ENCODE measurements at places on chromosomes 7 and 10. TPM values are rescaled to one million over a fixed set of nuclear protein-coding genes. Genes with fewer than 3 reads are reported as not detected.

WNT2 gene
- 0.05 TPM for total RNA-seq

BAIAP2L1 gene
- 38.0 TPM for total RNA-seq

KCNMA1 gene
- total RNA-seq, result 65.1 TPM

VSTM2A gene
- not detected for total RNA-seq

IGFBP3 gene
- total RNA-seq, result 123 TPM

ADGRA1 gene
- 0.19 TPM for total RNA-seq

UPK3B gene
- total RNA-seq, result 19.9 TPM

FAM237B gene
- 0.10 TPM for total RNA-seq

ST8SIA6 gene
- total RNA-seq, result 0.03 TPM

MYL10 gene
- total RNA-seq, result not detected

WNT8B gene
- total RNA-seq, result not detected

SEMA3A gene
- total RNA-seq, result 4.5 TPM

ADARB2 gene
- total RNA-seq, result 0.17 TPM

IFIT1B gene
- not detected for total RNA-seq

VPS37D gene
- 4.7 TPM for total RNA-seq

FLNC gene
- total RNA-seq, result 3.4 TPM

HOXA1 gene
- 2.1 TPM for total RNA-seq

FAM171A1 gene
- 19.8 TPM for total RNA-seq

TBATA gene
- total RNA-seq, result not detected

LIPJ gene
- not detected for total RNA-seq

SPDYE9 gene
- total RNA-seq, result not detected

CNPY1 gene
- not detected for total RNA-seq

GHRHR gene
- total RNA-seq, result not detected

OR6V1 gene
- not detected for total RNA-seq

KCND2 gene
- total RNA-seq, result not detected

CALHM1 gene
- not detected for total RNA-seq

SAP25 gene
- 0.44 TPM for total RNA-seq

OPALIN gene
- not detected for total RNA-seq

NACAD gene
- 0.25 TPM for total RNA-seq

DDC gene
- total RNA-seq, result 1.1 TPM

PITRM1 gene
- total RNA-seq, result 80.3 TPM

PLXDC2 gene
- 0.03 TPM for total RNA-seq

NEUROD6 gene
- not detected for total RNA-seq

STRIP2 gene
- 6.5 TPM for total RNA-seq

PDCD4 gene
- total RNA-seq, result 25.1 TPM

FZD8 gene
- total RNA-seq, result 4.7 TPM

ADCY1 gene
- total RNA-seq, result 2.5 TPM

HERC4 gene
- 24.5 TPM for total RNA-seq

SAMD8 gene
- total RNA-seq, result 14.7 TPM

RAPGEF5 gene
- total RNA-seq, result 0.06 TPM

KCNIP2 gene
- total RNA-seq, result 0.47 TPM
